IMR-90 (cell line): ENCODE measurements at places on chromosomes 2 and 18. TPM values are rescaled to one million over a fixed set of nuclear protein-coding genes. Genes with fewer than 3 reads are reported as not detected.

ARMC9 gene
- total RNA-seq, result 39.4 and 46.6 TPM in 2 replicates

C1GALT1C1L gene
- 0.28 and 0.36 TPM in 2 replicates for total RNA-seq

ERFE gene
- 0.56 and 1.3 TPM in 2 replicates for total RNA-seq

INPP4A gene
- 22.8 and 27.1 TPM in 2 replicates for total RNA-seq

- H3K27ac ChIP-seq, result no peak overlapping the region
- no peak overlapping the region for H3K4me3 ChIP-seq
- peaks cover 3% of the 10 kb centered on the region for H3K4me1 ChIP-seq
- H3K36me3 ChIP-seq, result peaks cover 13% of the 10 kb centered on the region
Measured at GRCh38 chr2:168137510-168138180, 109.8 kb downstream of the STK39 start.

GRCh38 chr18:47274961-47275360 is 23.5 kb upstream of the SKOR2 start:
- no peaks in the 10 kb centered on the region for H3K4me1 ChIP-seq
- DNase-seq, result no peak
- H3K27me3 ChIP-seq, result no peaks in the 10 kb centered on the region; the same call in 1 of the 2 replicates
- no peak overlapping the region for H3K27ac ChIP-seq
- H3K36me3 ChIP-seq, result no peaks in the 10 kb centered on the region

DNA sequence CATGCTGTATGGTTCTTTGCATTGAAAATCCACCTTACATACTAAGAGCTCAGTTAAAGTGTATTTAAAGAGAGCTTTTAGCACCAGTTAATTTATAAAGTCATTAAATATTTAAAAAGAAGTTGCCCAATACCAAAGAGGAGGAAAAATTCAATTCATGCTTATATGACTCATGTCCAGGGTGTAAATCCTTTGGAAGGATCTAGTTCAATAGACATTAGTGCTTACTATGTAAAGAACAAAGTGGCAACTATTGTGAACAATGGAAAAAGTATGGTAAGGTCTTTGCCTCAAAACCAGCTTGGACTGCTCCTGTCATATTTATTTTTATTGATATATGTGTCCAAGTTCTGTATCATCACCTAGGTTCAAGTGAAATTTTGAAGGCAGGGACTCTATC is 90.5 kb downstream of the SCN9A start:
- H3K36me3 ChIP-seq, result peaks cover 6% of the 10 kb centered on the region
- H3K27me3 ChIP-seq, result no peaks in the 10 kb centered on the region
- no peak for DNase-seq
- no peak overlapping the region for H3K4me3 ChIP-seq
- H3K27ac ChIP-seq, result no peak overlapping the region

GRCh38 chr2:73112026-73112912 is 479 bp downstream of the RAB11FIP5 start:
- no peaks in the 10 kb centered on the region for H3K27me3 ChIP-seq
- H3K36me3 ChIP-seq, result no peaks in the 10 kb centered on the region
- H3K27ac ChIP-seq, result peak overlapping the region; percentile 90
- H3K4me1 ChIP-seq, result peaks cover 30% of the 10 kb centered on the region

- no peaks in the 10 kb centered on the region for H3K4me1 ChIP-seq
- no peak for DNase-seq
- H3K36me3 ChIP-seq, result no peaks in the 10 kb centered on the region
- no peaks in the 10 kb centered on the region; the same call in 1 of the 2 replicates for H3K27me3 ChIP-seq
- no peak overlapping the region for H3K4me3 ChIP-seq
- no peak overlapping the region for H3K27ac ChIP-seq
Measured at GRCh38 chr2:170576296-170576695, 138.8 kb upstream of the SP5 start.

DNA sequence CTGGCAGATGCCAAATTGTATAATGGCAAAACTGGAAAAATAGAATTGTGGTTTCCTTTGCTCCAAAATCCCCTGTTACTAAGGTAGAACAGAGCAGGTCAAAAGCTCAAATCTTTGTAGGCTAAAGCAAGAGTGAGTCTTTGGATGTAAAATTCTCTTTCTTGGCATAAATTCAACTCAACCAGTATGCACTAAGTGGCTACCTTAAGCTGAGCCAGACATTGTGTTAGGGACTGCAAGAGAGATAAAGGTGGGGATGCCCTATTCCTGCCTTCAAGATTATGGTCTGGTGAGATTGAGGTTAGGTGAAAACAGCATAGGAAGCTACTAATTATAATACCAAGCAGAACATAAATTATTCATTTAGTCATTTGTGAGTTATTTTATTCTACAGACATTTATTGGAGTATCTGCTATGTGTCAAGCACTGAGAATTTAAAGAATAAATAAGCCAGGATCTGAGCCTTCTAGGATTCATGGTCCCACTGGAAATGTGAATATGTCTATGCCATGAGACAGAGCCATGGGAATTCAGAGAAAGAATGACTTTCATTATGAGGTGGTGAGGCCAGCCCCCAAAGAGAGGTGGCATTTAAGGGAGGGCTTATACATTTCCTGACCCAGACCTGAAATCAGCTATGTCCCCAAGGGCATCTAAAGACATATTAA is 198.0 kb upstream of the NCKAP5 start:
- 0 out of 2 replicates have a peak overlapping the region, but pooled peaks have one; percentile 40 for H3K27ac ChIP-seq
- peak; percentile 37 for DNase-seq
- no peak overlapping the region for H3K4me3 ChIP-seq
- no peaks in the 10 kb centered on the region for H3K36me3 ChIP-seq

GRCh38 chr2:204670124-204670523 is 124.8 kb downstream of the PARD3B start:
- DNase-seq, result peak; percentile 12
- H3K4me1 ChIP-seq, result peaks cover 13% of the 10 kb centered on the region
- H3K27ac ChIP-seq, result no peak overlapping the region
- no peaks in the 10 kb centered on the region for H3K36me3 ChIP-seq
- H3K27me3 ChIP-seq, result no peaks in the 10 kb centered on the region

DNA sequence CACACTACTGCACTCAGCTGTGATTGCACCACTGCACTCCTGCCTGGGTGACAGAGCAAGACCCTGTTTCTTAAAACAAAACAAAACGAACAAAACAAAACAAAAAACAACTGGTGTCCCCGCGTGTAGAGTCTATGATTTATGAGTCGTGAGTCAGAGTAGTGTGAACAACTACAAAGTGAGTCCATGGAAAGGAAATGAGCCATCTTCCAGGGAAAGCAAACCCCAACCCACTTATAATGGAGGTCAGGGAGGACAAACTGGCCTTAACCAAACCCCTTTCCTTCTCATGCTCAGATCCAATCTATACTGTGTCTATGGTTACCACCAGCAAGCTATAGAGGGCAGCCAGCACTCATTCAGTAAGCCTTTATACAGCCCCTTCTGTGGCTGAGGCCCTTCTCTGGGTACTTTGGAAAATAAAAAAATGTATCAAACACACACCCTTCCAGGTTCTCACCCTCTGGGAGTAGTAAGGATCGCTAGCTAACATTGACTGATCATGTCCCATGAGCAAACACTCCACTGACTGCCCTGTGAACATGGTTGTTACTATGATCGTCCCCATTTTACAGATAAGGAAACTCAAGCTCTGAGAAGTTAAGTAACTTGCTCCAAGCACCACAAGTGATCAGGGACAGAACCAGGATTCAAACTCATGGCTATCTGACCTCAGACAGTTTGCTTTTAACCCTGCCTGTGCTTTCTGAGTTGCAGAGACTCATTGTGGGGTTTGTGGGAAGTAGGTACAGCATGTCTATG is 24.7 kb upstream of the COLEC12 start:
- H3K4me1 ChIP-seq, result peaks cover 8% of the 10 kb centered on the region
- no peaks in the 10 kb centered on the region for H3K36me3 ChIP-seq
- H3K4me3 ChIP-seq, result no peak overlapping the region
- peaks cover 4% of the 10 kb centered on the region; the same call in 1 of the 2 replicates for H3K27me3 ChIP-seq
- peak; percentile 81 for DNase-seq
- H3K27ac ChIP-seq, result no peak overlapping the region

DNA sequence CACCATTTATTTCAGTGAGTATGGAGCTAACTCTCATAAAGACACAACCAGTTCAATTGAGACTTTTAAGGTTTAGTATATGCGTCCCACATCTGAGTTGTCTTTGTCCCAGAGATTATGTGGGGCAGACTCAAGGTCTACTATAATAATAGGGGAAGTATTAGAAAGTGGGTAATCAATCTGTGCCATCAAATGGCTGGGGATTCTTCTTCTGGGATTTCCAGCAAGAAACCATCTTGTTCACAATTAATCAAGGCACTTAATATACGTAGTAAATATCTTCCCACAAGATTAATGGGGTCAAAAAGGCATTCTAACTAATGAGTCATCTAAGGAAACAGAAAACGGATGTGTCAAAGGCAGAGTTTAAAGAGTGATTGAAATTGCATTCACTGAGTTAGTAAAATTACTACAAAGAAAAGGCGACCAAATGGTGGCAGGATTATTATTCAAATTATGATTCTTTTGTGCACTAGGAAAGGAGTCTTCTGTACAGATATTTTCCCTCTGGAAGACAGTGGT is 179.8 kb upstream of the REG3G start:
- H3K27me3 ChIP-seq, result no peaks in the 10 kb centered on the region
- H3K4me1 ChIP-seq, result no peaks in the 10 kb centered on the region
- no peak overlapping the region for H3K27ac ChIP-seq
- no peak for DNase-seq
- no peaks in the 10 kb centered on the region for H3K36me3 ChIP-seq

- no peak overlapping the region for H3K4me3 ChIP-seq
- H3K4me1 ChIP-seq, result peaks cover 5% of the 10 kb centered on the region
- H3K27me3 ChIP-seq, result no peaks in the 10 kb centered on the region
- peaks cover 4% of the 10 kb centered on the region; the same call in 1 of the 2 replicates for H3K36me3 ChIP-seq
Measured at GRCh38 chr18:10789180-10789579, 263.4 kb downstream of the NAPG start.

- no peak overlapping the region for H3K4me3 ChIP-seq
- DNase-seq, result no peak
- no peaks in the 10 kb centered on the region for H3K27me3 ChIP-seq
- peaks cover 56% of the 10 kb centered on the region for H3K36me3 ChIP-seq
- peaks cover 3% of the 10 kb centered on the region; the same call in 1 of the 2 replicates for H3K4me1 ChIP-seq
Measured at GRCh38 chr2:219477815-219478214, 20.9 kb upstream of the GMPPA start.

DNA sequence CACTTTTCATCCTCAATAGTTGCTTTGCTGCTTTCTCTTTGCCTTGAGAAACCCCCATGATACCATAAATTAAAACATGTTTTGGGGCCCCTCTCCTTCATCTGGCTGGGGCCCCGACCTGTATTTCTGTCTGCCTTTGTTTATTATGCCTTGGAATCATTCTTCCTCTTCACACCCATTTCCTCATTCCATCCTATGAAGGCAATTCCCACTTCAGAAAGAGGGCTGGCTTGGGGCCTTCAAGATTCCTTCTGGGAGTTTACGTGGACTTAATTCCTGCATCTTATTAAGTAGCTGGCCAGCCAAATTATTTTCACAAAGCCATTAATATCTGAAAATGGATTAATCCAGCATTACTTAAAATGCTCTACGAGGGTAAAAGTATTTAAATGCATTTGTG is 6.8 kb upstream of the LRRTM1 start:
- no peaks in the 10 kb centered on the region for H3K36me3 ChIP-seq
- no peaks in the 10 kb centered on the region; the same call in 1 of the 2 replicates for H3K27me3 ChIP-seq
- no peak overlapping the region for H3K4me3 ChIP-seq
- H3K27ac ChIP-seq, result no peak overlapping the region
- H3K4me1 ChIP-seq, result no peaks in the 10 kb centered on the region
- no peak for DNase-seq

GRCh38 chr2:70753902-70754301 is 14.1 kb downstream of the ADD2 start:
- H3K36me3 ChIP-seq, result no peaks in the 10 kb centered on the region
- DNase-seq, result no peak
- no peaks in the 10 kb centered on the region for H3K27me3 ChIP-seq
- H3K4me1 ChIP-seq, result no peaks in the 10 kb centered on the region

- no peaks in the 10 kb centered on the region; the same call in 1 of the 2 replicates for H3K36me3 ChIP-seq
- no peak overlapping the region for H3K27ac ChIP-seq
- H3K4me1 ChIP-seq, result peaks cover 8% of the 10 kb centered on the region; the same call in 1 of the 2 replicates
- DNase-seq, result peak; percentile 62
- H3K4me3 ChIP-seq, result no peak overlapping the region
Measured at GRCh38 chr2:217270485-217271121, 410.7 kb upstream of the TNP1 start.
